ENCODE measurements at places on chromosomes 7 and 10. TPM values are rescaled to one million over a fixed set of nuclear protein-coding genes. Genes with fewer than 3 reads are reported as not detected.

The ICA1 gene
- total RNA-seq: 0.85 TPM

The GARIN1A gene
- total RNA-seq: 0.42 TPM

The TAS2R3 gene
- total RNA-seq: not detected

The TMEM229A gene
- total RNA-seq: not detected

The KCNIP2 gene
- total RNA-seq: 0.66 TPM

The TMEM225B gene
- 0.59 TPM for total RNA-seq

The UNC5B gene
- total RNA-seq: 0.48 TPM

The ECD gene
- total RNA-seq: 26.7 TPM

The CYP2C19 gene
- not detected for total RNA-seq

The GRM3 gene
- total RNA-seq: not detected

The SH3PXD2A gene
- total RNA-seq: 1.7 TPM
